ENCODE measurements at places on chromosomes 5 and 9.

- no peak for DNase-seq
Observed at GRCh38 chr5:1723476-1723875, 76.2 kb downstream of the MRPL36 start.

DNA sequence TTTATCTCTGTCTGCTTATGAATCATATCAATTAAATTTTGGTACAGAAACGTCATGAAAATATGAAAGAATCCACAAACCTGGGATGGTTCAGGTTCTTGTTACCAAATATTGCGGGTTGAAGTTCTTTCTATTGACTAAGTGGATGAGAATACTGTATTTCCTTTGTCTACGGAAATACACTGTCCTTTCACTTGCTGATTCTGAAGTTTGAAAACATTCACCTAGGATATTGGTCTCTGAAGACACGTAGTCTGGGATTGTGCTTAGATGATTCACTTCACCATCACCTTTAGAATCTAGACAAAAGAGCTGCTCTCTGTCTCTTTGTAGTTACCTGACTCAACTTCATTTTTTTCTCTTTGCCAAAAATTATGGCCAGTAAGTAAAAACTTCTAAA lies 222.4 kb downstream of the FBN2 start:
- no peak for DNase-seq

DNA sequence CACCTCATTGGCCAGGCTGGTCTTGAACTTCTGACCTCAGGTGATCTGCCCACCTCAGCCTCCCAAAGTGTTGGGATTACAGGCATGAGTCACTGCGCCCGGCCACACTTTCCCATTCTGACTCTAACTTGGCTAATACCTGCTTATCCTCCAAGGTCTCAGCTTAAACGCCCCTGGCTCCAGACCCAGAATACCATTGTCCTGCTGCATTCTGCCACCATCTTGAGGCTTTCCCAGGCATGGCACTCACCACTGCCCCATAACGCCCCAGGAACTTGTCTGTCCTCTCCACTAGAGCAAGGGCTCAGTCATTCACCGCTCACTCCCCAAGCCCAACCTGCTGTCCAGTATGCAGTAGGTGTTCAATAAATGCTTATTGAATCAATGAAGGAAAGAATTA lies 39.8 kb downstream of the CAMK2A start:
- no peak for DNase-seq

DNA sequence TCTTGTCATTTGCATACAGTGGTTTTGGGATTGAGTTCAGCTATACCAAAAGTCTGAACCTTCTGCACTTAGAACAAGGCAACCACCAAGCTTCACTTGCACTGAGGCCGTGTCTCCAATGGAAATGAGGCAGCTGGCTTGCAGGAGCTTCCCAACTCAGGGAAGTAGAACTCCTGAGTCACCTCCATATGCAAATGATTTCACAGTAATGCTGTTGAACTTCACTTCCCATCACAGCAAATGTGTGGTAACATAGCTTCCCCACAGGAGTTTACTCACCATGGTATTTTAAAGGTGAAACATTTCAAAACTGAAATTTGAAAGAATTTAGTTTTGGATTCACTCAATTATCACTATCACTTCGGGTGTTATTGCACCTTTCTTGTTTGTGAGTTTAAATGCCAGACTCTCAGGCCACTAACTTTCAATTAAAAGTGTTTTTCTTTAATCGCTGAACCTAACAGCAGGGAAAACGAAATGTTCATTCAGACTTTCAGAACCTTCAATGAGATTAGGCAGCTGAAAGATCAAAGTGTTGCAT lies 9.0 kb downstream of the CD274 start:
- DNase-seq = no peak

- DNase-seq = no peak
Observed at GRCh38 chr5:11050596-11051304, 289.7 kb upstream of the DAP start.

GRCh38 chr9:136056546-136057235 lies 38.4 kb downstream of the NACC2 start:
- no peak for DNase-seq

GRCh38 chr9:4211032-4211725 lies 88.7 kb downstream of the GLIS3 start:
- DNase-seq = no peak

DNA sequence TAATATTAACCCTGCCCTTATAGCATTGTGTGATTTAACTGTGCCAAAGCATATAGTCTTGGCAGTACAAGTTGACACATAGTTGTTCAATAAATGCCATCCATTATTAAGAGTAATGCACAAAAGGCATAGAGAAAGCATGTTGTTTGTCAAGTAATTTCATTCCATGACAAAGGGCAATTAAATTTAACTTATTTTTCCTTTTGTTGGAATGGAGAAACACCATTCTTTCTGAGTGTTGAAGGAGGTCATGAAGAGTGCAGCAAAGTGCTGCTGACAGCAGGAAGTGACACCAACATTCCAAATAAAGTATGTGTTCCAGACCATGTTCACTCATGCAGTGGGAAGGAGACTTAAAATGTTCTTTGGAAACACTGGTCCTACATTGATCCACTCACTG lies 29.1 kb downstream of the ANKDD1B start:
- DNase-seq = no peak

DNA sequence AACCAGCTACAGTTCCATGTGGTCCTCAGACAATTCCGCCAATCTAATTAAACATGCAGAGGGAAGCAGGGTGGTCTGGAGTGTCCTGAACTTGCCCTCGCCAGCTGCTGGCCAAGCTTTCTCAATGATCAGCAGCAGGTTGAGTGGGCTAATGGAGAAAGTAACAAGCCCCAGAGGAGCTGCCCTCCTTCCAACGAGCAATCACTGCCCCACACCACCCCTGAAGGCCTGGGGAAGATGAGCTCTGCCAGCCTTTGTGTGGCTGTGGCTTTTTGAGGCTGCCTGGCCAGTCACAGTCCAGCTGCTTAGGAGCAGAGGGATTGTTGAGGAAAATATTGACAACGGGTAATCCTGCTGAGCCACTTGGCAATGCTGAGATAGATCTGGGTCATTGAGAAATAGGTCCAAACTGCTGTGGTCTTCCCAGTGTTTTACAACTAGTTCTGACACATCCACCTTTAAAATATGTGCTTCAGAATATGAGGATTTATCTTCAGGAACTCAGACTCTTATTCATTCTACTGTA lies 107.3 kb downstream of the CD180 start:
- no peak for DNase-seq

DNA sequence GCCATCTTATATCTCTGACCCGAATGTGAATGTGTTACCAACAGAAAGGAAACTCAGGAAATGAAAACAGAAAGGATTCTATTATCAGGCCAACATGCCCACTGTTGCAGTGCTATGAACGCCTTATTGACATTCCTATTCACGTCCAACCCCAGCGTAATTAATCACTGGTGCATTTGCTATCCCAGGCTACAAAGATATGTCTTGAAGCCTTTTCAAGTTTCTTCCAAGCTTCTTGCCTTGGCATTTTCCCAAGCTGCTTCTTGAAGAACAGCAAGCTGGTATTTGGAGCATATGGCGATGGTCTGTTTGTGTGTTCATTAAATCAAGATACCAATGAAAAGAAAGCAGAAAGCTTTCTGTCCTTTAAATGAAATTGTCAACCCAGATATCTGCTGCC lies 579.2 kb upstream of the ZNF462 start:
- DNase-seq = no peak

DNA sequence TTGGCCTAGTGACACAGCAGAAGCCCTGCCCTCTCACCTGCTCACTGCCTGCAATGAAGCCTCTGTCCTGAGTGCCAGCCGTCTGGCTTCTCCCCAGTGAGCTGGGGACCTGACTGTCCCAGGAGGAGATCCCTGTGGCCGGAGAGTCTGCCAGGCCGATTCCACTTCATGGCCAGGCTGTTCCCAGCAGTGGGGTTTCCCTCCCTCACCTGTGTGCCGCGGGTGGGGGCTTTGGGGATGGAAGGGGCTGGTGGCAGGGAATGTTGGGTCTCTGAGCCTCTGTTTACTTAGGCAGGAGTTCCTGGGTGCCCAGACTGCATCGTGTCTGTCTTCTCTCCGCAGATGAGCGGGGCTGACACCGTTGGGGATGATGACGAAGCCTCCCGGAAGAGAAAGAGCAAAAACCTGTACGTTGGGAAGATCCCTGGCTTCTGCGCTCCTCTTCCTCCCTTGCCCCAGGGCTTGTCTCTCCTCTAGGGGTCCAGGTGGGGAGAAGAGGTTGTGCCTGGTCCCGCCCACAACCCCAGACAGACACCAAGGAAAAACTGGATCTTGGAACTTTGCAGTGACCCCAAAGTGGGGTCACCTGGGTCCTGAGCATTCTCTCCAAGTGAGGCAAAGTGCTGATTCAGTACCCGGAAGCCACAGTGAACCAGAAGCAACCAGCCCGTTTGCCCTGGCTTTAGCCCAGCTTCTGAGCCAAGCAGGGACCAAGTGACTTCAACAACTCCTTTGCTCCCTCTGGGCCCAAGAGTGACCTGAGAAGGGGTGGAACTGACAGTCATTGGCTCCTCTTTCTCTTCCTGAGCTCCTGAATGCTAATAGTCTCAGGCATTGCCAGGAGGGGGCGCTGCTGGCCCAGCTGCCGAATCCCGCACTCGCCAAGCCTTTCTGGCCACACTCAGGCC lies 127.7 kb downstream of the RGS3 start:
- DNase-seq = peak; percentile 17

DNA sequence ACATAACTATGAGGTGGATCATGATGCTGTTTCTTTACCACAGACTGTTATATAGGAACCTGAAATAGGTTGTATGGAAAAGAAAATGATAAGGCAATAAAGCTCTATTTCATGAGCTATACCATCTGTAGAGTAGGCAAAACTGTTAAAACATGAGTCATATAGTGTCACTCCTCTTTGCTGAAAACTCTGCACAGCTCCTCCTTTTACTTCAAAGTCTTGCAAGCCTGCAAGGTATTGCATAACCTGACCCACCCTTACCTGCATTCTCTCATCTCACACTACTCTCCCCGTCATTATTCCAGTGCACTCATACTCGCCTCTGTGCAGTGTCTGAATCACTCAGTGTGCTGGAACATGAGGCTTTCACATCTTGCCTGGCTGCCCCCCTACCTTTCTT lies 790.1 kb downstream of the EFNA5 start:
- peak; percentile 24 for DNase-seq

GRCh38 chr5:177018341-177018740 lies 4.2 kb upstream of the ZNF346 start:
- no peak for DNase-seq

GRCh38 chr5:141517312-141517711 lies 28.4 kb downstream of the PCDHGC5 start:
- no peak for DNase-seq

GRCh38 chr9:112308588-112308987 lies 24.8 kb downstream of the PTBP3 start:
- DNase-seq = no peak

GRCh38 chr9:129301941-129302340 lies 123.9 kb upstream of the IER5L start:
- no peak for DNase-seq

DNA sequence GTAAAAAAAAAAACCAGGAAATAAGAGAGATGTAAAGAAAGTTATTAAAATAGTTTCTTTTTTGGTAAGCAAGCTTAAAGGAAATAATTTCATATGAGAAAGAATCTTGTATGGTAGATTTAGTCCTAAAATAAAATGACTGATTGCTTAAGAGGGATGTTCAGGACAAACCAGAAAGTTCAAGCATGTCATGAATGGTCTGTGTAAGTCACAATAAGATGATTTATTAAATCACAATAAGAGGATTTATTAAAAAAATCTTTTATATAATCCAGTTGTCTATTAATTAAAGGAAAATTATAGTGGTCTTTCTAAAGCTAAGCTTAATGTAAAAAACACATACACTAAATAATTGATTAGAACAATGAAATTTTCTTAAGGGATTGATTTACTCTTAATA lies 91.8 kb upstream of the OR13F1 start:
- DNase-seq = no peak

DNA sequence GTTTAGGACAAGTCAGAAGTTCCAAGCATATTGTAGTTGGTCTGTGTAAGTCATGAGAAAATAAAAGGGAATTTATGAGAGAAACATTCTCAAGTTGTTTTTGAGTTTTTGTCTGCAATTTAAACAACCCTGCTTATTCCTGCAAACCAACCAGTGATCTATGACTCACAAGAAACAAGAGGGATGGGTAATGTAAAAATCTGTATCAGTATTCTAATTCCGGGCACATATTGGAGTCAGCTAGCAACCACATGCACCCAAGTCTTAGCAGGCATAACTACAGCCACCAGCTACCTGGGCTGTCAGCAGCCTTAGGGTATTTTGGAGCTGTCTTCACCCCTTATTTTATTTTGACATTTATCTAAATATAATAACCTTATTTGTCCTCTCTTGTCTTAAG lies 128.7 kb upstream of the APC start:
- DNase-seq = no peak

GRCh38 chr5:145858959-145859358 lies 13.9 kb downstream of the GRXCR2 start:
- no peak for DNase-seq

DNA sequence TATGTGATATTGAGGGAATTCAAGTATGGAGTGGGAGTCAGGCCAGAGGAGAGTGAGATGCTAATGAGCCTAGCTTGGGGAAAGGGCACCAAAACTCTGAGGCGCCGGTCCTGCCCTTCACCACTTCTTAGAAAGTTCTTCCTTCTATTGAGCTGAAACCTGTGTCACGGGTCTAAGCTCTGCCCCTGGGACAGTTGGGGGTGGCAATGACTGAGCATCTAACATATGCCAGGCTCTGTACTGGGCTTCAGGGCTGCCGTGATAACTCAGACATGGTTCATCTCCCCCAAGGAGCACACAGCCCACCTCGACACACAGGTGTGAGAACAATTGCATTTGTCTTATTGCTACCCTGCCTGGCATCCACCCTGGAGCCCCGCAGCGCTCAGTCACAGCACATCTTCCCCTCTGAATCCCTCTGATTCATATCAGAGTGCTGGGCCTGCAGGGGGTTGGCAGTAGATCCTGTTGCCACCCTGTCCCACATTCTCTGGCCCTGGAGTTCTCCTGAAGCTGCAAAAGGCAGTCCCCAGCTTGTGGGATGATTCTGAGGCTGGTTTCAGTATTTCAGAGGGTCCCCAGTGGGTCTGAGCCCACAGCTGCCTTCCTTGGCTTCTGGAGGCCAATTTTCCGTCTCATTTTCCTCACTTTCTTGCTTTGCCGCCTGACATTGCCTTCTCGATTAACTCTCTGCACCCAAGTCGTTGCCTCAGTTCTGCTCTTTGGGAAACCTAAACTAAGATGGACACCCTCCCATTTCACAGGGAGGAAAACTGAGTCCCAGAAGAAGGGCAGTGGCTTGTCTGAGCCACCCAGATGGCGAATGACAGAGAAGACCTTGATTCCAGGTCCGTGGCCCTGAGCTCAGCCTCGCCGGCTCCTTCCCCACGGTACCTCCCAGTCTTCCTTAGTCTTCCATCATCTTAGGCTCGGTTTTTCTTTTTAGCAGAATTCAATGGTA lies 42.5 kb downstream of the ALG2 start:
- no peak for DNase-seq
